ENCODE measurements at places on chromosomes 1 and 21.

DNA sequence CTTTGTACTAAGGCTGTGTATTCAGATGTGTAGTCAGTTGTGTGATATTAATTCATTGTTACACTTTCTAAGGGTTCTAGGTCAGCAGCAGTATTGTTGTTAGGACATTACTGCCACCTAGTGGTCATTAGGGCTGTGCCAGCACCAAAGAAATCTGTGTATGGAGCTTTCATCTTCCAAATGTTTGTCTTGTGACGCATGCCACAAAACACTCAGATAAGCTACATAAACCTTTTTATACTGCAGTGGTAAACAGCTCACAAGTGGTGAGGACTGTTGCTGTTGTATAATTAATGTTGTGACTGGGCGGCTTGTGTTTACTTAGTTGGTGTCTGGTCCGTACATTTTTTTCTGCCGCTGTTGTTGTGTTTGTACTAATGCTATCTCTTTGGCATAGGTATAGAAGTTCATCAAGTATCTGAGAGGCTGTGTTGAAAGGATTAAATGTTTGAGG is 51.7 kb downstream of the S1PR1 start:
- DNase-seq = no peak

GRCh38 chr21:35005077-35005476 is 44.0 kb downstream of the RUNX1 start:
- DNase-seq = no peak

DNA sequence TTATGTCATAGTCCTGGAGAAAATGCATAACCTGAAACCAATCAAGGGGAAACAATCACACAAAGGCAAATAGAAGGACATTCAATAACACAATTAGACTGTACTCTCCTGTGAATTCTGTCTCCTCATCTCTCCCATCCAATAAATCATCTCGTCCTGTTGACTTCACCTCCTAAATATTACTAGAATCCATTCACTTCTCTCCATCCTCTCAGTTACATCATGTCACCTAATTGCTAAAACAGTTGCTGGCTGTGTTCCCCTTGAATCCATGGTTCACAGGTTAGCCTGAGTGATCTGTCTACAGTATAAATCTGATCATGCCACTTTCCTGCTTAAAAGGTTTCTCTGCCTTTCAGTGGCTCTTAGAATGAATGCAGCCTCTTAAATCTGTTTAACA is 220.2 kb downstream of the TGFB2 start:
- DNase-seq = no peak

- DNase-seq = no peak
These were observed 174.8 kb downstream of the TNFSF18 start for GRCh38 chr1:172875892-172876291.

GRCh38 chr1:25809283-25809926 is 9.4 kb downstream of the SELENON start:
- no peak for DNase-seq

DNA sequence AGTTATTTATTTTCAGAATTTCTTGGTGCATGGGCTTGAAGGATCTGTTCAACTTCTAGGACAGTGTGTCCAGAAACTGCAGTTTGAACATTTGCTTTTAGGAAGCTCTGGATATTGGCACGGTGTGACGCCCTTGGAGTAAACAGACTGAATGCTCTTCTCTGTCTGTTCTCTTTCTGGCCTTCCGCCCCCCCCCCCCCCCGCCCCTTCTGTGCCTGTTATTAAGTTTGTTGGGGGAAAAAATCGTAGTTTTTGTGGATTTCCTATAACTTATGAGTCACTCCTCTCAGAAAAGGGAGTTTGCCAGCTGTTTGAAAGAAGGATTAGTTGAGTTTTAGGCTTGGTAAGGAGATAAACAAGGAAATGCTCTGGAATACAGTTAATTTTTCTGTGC is 1.2 kb downstream of the KCTD3 start:
- no peak for DNase-seq

GRCh38 chr1:25768999-25769398 is 31.0 kb upstream of the SELENON start:
- DNase-seq = no peak

DNA sequence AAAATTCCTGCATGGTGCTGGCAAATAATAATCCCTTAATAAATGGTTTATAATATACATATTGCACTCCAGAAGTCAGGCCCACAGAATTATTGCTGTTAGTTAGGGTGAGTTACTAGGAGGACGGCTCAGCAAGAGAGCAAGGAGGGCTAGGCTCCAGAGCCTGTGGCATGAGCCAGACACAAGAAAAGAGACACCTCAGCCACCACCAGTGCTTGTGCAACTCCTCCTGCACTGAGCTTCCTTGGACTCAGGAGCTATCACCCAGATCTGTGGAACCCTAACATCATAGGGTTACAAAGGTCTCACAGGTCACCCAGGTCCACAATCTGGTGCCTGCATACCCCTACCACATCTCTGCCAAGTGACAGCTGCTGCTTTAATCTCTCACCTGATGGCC is 12.8 kb upstream of the LRRC8D start:
- DNase-seq = no peak

- DNase-seq = no peak
These were observed 8.8 kb downstream of the GIPC2 start for GRCh38 chr1:78054559-78054958.

GRCh38 chr1:9900142-9901043 is 9.7 kb downstream of the CTNNBIP1 start:
- no peak for DNase-seq

- DNase-seq = no peak
These were observed 28.2 kb downstream of the CD34 start for GRCh38 chr1:207882692-207883091.

DNA sequence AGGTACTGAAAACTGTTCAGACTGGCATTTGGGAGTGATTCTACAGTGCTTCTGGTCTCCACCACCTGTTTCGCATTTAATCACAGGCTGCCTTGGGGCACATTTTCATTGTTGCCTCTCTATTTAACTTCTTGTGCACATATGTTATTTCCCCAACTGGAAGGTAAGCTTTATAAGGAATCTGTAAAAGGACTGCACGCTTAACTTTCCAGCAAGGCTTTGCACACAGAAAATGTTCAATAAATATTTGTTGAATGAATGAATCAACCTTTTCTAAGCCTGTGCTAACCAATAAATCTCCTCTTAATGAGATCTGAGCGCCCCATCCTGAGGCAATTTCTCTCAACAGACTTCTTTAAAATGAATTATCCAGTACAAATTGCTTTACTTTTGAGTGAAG is 84.3 kb upstream of the ARHGAP29 start:
- no peak for DNase-seq

DNA sequence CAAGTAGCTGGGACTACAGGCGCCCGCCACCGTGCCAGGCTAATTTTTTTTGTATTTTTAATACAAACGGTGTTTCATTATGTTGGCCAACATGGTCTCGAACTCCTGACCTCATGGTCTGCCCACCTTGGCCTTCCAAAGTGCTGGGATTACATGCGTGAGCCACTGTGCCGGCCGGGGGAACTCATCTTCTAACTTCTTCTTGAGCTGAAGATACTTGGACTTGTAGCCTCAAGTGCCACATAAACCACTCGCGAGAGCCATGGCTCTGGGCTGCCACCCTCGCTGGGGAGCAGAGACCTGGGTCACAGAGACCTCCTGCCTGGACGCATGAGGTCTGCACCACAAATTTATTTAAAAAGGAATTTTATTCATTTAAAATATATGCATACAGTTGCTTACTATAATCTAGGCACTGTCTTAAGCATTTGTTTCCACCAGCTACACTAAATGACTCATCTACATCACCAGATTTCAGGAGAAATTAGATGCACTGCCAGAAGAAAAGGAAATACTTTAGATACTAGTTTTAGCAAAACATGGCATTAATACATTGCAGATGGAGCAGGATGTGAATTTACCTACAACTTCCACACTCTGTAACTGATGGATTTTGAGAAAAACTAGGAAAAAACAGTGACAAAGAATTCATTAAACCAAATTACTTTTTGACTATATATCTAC is 29.9 kb upstream of the PUM1 start:
- DNase-seq = no peak

DNA sequence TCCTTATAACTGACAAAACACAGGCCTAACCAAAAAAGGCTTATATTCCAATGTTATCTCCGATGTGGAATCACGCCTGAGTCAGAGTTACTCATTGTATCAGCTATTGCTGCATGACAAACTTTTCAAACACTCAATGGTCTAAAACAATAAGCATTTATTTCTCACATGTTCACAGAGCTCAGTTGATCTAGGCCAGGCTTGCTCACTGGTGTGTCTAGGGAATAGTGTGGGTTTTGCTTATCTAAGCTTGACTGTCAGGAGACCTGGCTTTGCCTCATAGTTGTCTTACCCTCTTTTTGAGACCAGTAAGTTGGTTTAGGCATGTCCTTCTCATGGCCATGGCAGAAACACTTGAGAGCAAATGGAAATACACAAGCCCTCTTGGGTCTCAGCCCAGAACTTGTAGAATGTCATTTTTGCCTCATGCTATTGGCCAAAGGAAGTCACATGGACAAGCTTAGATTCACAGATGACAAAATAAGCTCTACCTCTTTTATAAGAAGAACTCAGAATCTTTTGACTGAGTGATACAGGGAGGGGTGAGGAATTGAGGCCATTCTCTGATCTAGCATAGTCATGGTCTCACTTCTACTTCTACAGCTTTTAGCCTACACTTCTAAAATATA is 130.8 kb downstream of the HMCN1 start:
- DNase-seq = no peak

DNA sequence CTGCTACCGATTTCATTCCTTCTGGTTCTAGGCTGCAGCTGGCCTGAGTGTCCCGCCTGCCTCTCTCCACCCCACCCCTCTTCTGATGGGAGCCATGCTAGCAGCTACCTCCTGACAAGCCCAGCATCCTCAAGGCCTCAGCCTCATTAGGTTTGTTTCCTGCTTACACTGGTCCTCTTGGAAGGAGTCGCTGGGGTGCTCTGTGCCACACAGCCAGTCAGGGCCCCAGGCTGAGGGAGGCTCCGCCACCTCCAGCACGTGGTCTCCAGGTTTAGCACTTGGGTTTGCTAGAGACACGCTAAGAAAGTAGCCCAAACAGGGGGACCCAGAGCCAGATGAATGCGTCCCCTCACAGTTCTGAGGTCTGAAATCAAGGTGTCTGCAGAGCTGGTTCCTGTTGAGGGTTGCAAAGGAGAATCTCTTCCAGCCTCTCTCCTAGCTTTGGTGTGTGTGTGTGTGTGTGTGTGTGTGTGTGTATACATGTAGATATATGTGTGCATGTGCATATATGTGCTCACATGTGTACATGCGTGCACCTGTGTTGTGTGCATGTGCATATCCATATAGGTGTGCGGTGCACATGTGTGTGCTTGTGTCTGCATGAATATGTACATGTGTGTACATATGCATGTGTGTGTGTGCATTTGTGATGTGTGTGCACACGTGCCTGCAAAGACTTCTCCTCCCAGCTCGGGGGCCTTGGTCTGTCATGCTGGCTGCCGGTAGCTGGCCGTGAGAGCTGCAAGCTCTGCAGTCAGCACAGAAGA is 301.1 kb upstream of the AJAP1 start:
- no peak for DNase-seq

DNA sequence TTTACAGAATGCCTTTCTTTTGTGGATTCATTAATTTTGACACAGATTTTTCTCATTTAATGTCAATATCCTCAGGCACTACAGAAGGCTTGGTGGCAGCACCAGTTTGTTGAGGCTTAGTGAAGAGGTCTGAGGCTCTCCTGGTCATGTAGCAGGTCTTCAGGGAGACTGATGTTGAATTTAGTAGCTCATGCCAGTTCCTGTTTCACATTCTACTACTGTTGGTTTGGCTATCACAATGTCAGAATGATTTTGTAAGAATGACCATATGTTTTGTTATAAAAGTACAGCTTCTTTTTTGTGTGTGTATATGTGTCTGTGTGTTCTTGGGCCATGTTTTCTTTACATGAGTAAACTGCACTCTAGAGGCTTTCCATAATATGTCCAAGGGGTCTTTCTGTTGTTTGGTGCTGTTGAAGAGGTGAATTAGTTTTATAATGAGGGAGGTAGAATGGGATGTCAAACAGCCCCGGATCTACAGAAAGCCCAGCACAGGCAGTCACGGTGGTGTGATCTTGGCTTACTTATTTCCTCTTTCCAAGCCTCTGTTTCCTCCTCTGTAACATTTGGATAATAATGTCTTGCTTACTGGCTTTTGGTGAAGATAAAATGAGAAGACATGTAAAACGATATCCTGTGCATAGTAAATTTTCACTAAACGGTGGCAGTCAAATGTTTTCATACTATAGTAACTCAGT is 32.0 kb downstream of the C1orf21 start:
- no peak for DNase-seq

GRCh38 chr1:28792644-28793121 is 19.3 kb upstream of the OPRD1 start:
- DNase-seq = no peak

DNA sequence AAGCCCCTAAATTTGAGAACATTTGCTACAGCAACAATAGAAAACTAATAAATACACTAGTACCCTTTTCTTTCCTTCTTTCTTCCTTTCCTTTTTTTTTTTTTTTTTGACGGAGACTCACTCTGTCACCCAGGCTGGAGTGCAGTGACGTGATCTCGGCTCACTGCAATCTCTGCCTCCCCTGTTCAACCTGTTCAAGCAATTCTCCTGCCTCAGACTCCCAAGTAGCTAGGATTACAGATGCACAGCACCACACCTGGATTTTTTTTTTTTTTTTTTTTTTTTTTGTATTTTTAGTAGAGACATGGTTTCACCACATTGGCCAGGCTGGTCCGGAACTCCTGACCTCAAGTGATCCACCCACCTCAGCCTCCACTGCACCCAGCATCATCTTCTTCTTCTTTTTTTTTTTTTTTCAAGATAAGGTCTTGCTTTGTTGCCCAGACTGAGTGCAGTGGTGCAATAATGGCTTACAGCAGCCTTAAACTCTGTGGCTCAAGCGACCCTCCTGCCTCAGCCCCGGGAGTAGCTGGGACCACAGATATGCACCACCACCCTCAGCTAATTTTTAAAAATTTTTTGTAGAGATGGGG is 19.6 kb upstream of the CBR3 start:
- no peak for DNase-seq

DNA sequence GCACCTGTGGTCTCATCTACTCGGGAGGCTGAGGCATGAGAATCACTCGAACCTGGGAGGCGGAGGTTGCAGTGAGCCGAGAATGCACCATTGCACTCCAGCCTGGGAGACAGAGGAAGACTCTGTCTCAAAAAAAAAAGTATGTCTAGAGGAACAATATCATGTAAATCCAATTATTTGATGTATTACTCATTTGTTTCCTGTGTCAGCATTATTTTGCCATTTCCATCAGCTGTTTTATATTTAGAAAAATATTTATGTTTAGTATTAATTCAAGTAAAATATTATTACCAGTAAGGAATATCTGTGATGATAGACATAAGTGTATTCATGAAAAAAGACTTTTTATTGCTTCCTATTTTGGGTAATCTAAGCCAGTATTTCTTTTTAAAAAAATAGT is 13.0 kb downstream of the TDRKH start:
- no peak for DNase-seq

DNA sequence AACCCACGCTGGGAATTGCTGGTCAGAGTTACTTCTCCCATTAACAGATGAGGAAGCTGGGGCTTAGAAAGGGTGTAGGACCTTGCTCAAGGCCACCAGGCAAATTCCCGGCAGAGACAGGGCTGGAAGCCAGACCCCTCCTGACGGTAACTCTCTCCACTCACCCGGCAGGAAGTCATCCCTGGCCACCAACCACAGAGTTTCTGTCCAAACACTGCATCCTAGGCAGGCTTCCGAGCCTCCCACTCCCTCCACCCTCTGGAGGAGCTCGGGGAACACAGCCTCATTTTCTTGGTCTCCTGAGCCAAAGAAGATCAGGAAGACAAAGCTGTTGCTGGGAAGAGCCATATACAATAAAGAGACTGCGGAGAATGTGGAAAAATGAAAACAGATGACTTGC is 25.0 kb upstream of the ZNF436 start:
- no peak for DNase-seq
